Forelimb muscle (tissue), 1 donor: ENCODE measurements at places on chromosomes 1 and 21. TPM values are rescaled to one million over a fixed set of nuclear protein-coding genes. Genes with fewer than 3 reads are reported as not detected.

TRPM2 gene
- polyA plus RNA-seq: 1.5 TPM

ICOSLG gene
- polyA plus RNA-seq: 6.3 TPM

IFI44L gene
- 1.0 TPM for polyA plus RNA-seq

PRDM16 gene
- 0.62 TPM for polyA plus RNA-seq

GBP7 gene
- not detected for polyA plus RNA-seq

KPRP gene
- not detected for polyA plus RNA-seq

TMEM54 gene
- polyA plus RNA-seq: 3.7 TPM

PLA2G2A gene
- polyA plus RNA-seq: 0.57 TPM

NBPF4 gene
- polyA plus RNA-seq: not detected

VASH2 gene
- polyA plus RNA-seq: 41.0 TPM

LCE1B gene
- polyA plus RNA-seq: not detected

REN gene
- polyA plus RNA-seq: not detected

MSH4 gene
- 0.33 TPM for polyA plus RNA-seq

DNASE2B gene
- not detected for polyA plus RNA-seq
